H9 (cell line): ENCODE measurements at places on chromosomes 12 and 14. TPM values are rescaled to one million over a fixed set of nuclear protein-coding genes. Genes with fewer than 3 reads are reported as not detected.

GRCh38 chr12:49358483-49359141 lies 8.7 kb upstream of the SPATS2 start:
- no peak overlapping the region for H3K27ac ChIP-seq
- peak; percentile 83 for DNase-seq
- no peaks in the 10 kb centered on the region for H3K27me3 ChIP-seq
- H3K36me3 ChIP-seq, result no peaks in the 10 kb centered on the region

GRCh38 chr12:26614011-26614616 lies 218.9 kb downstream of the ITPR2 start:
- peaks cover 5% of the 10 kb centered on the region for H3K36me3 ChIP-seq
- peak; percentile 55 for DNase-seq
- no peaks in the 10 kb centered on the region for H3K4me1 ChIP-seq
- no peaks in the 10 kb centered on the region for H3K27me3 ChIP-seq
- no peak overlapping the region for H3K4me3 ChIP-seq

- no peak for DNase-seq
- H3K27me3 ChIP-seq, result no peaks in the 10 kb centered on the region
- H3K4me3 ChIP-seq, result peak overlapping the region; percentile 76
- peaks cover 2% of the 10 kb centered on the region for H3K4me1 ChIP-seq
These were observed 303 bp downstream of the PUS7L start for GRCh38 chr12:43758247-43758727.

- DNase-seq, result no peak
- no peak overlapping the region for H3K27ac ChIP-seq
- no peaks in the 10 kb centered on the region for H3K4me1 ChIP-seq
- no peak overlapping the region for H3K4me3 ChIP-seq
- no peaks in the 10 kb centered on the region for H3K27me3 ChIP-seq
- peaks cover 62% of the 10 kb centered on the region for H3K36me3 ChIP-seq
These were observed 52.2 kb downstream of the PAPOLA start for GRCh38 chr14:96554315-96554910.

GRCh38 chr12:131796754-131797587 lies 31.2 kb upstream of the MMP17 start:
- H3K27ac ChIP-seq, result no peak overlapping the region
- no peaks in the 10 kb centered on the region for H3K27me3 ChIP-seq
- H3K36me3 ChIP-seq, result peaks cover 53% of the 10 kb centered on the region
- no peaks in the 10 kb centered on the region for H3K4me1 ChIP-seq

DNA sequence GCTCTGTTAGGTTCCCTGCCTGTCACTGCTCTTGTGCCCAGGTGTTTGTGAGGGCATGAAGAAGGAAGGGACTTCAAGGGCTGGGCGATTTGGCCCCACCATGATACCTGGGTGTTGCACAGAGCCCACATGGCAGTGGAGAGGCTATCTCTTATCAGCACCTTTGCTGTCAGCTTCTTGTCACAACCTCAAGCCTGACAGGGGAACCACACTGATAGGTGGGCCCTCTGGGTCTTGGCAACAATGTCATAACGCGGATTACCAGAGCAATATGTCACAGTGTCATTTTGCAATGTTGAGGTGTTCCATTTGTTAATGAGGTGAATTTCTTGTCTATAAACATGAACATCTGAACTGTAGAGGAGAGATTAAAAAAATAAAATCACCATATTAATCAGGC lies 22.9 kb upstream of the CACNA1C start:
- DNase-seq, result no peak
- H3K27ac ChIP-seq, result no peak overlapping the region
- H3K36me3 ChIP-seq, result no peaks in the 10 kb centered on the region

DNA sequence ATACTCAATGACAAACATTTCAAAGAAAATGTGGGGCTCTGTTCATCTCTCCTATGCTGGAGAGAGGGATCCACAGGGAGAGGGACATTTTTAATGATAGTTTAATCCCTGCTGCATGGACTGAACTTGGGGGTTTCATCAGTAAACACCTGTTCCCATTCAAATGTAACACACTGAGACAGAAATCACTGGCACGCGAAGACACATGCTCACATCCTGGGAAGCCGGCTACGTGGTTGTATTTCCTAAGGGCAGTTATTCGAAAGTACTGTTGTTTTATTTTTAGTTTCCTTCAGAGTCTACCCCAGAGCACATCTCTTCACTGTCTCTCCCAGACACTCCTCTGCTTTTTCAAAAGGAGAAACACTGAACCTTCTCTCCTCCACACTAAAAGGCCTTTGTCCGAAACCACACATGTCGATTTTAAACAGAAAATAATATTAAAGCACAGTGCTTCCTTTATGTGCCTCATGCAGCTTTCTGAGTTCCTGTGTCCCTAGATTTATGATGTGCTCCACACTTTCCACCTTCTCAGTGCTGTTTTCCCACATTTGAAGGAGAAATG lies 52.8 kb downstream of the PTHLH start:
- no peak overlapping the region for H3K4me3 ChIP-seq
- H3K27me3 ChIP-seq, result no peaks in the 10 kb centered on the region
- no peaks in the 10 kb centered on the region for H3K36me3 ChIP-seq
- H3K27ac ChIP-seq, result no peak overlapping the region
- no peak for DNase-seq
- H3K4me1 ChIP-seq, result no peaks in the 10 kb centered on the region; the same call in 1 of the 2 replicates

DNA sequence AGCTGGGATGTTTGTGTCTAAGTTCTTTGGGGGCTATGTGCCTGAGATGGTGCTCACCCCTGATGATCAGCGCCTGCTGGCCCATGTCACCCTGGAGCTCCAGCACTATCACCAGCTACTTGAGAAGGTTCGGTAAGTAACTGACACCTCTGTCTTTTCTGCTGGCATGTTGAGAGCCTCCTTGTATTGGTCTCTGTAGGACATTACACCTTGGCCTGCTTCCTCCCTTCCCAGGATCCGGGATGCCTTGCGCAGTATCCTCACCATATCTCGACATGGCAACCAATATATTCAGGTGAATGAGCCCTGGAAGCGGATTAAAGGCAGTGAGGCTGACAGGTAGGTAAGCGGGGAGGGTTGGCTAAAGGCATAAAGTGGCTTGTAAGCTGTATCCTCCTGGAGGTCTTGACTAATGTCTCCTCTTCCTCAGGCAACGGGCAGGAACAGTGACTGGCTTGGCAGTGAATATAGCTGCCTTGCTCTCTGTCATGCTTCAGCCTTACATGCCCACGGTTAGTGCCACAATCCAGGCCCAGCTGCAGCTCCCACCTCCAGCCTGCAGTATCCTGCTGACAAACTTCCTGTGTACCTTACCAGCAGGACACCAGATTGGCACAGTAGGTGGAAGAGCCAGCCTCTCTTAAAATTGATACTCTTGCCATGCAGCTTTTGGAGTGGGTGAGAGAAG lies 5.5 kb downstream of the DDIT3 start:
- H3K27ac ChIP-seq, result no peak overlapping the region
- no peaks in the 10 kb centered on the region; the same call in 1 of the 2 replicates for H3K4me1 ChIP-seq
- no peak for DNase-seq
- H3K4me3 ChIP-seq, result no peak overlapping the region
- peaks cover 91% of the 10 kb centered on the region for H3K36me3 ChIP-seq
- no peaks in the 10 kb centered on the region for H3K27me3 ChIP-seq

DNA sequence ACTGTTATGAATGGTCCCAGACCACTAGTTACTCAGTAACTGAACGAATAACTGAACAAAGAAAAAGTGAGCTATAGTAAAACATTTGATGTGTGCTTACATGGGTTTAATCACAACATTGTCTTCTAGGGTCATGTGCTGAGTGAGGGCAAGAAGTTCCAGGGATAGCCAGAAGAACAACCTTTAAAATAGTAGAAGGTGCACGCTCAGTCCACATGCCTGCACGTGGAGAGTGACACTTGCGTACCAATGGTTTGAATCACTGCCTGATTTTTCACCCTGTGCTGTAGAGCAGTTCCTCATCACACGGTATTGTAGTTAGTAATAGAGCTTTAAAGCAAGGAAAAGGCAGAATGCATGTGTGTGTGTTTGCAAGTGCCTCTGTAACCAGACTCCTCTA lies 224.2 kb downstream of the EGLN3 start:
- no peaks in the 10 kb centered on the region for H3K4me1 ChIP-seq
- H3K27me3 ChIP-seq, result no peaks in the 10 kb centered on the region; the same call in 1 of the 2 replicates
- H3K27ac ChIP-seq, result no peak overlapping the region
- H3K4me3 ChIP-seq, result no peak overlapping the region
- no peak for DNase-seq
- no peaks in the 10 kb centered on the region for H3K36me3 ChIP-seq

- H3K4me1 ChIP-seq, result no peaks in the 10 kb centered on the region
- H3K27me3 ChIP-seq, result no peaks in the 10 kb centered on the region; the same call in 1 of the 2 replicates
- H3K27ac ChIP-seq, result no peak overlapping the region
These were observed 134.7 kb downstream of the FGD4 start for GRCh38 chr12:32533971-32534590.

DNA sequence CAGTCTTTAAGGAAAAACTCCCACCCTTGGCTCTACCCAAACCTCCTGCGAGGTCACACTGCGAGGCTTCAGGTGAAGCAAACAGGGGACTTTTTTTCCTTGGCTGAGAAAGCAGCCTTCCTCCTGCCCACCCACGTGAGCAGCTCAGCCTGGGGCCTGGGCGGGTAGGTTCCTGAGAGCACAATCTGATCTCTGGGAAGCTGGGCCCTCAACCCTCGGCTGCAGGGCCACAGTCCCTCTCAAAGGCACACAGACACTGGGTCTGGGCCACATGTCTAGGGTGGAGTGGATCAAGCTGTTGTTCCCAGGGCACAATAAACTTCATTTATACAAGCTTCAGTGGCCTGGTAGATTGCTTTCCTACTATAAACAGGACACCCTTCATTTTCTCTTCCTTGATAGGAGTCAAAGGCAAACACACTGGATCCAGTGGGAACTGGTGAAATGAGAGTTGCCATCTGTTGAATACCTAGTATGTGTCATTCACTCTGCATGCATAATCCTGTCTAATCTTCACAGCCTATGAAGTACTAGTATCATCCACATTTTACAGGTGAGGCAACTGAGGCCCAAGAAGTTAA lies 41.3 kb upstream of the PNMA1 start:
- peaks cover 3% of the 10 kb centered on the region; the same call in 1 of the 2 replicates for H3K4me1 ChIP-seq
- DNase-seq, result no peak
- no peaks in the 10 kb centered on the region; the same call in 1 of the 2 replicates for H3K27me3 ChIP-seq
- no peaks in the 10 kb centered on the region for H3K36me3 ChIP-seq
- no peak overlapping the region for H3K27ac ChIP-seq

- H3K27ac ChIP-seq, result no peak overlapping the region
- H3K27me3 ChIP-seq, result no peaks in the 10 kb centered on the region
- H3K4me3 ChIP-seq, result no peak overlapping the region
- DNase-seq, result no peak
- H3K36me3 ChIP-seq, result peaks cover 28% of the 10 kb centered on the region
These were observed 8.6 kb upstream of the M6PR start for GRCh38 chr12:8958066-8958465.

- H3K4me3 ChIP-seq, result no peak overlapping the region
- H3K27me3 ChIP-seq, result no peaks in the 10 kb centered on the region; the same call in 1 of the 2 replicates
- no peaks in the 10 kb centered on the region; the same call in 2 of the 3 replicates for H3K36me3 ChIP-seq
- no peak overlapping the region for H3K27ac ChIP-seq
These were observed 284.7 kb upstream of the PWP1 start for GRCh38 chr12:107400686-107401447.

DNA sequence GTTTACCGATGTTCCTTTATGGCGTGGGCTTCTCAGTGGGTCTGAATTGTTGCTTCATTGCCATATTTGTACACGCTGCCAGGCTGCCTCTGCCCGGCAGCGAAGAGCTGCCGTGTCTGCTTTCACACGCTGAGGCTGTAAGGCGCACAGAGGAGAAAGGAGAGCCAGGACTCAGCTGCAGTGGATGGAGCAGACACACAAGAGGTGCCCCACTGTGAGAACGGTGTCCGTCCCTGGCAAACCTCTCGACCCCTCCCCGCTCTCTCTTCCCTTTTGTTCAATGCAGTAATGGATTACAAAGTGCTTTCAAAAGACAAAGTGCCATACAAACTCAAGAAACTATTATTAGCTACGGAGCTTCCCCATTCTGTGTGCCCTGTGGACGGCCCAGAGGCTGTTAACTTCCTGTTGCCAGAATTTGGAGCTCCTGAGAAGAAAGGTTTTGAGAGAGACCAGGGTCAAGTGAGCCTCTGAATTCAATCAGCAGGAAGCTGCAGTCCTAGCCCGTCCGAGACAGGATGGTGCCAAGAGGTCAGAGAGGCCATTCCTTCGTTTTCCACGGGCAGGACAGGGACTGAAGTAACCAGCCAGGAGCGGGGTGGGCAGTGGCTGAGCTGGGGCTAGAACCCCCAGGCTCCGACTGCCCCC lies 15.8 kb downstream of the CCND2 start:
- DNase-seq, result no peak
- no peaks in the 10 kb centered on the region for H3K27me3 ChIP-seq
- H3K4me3 ChIP-seq, result no peak overlapping the region
- H3K4me1 ChIP-seq, result no peaks in the 10 kb centered on the region
- no peak overlapping the region for H3K27ac ChIP-seq

DNA sequence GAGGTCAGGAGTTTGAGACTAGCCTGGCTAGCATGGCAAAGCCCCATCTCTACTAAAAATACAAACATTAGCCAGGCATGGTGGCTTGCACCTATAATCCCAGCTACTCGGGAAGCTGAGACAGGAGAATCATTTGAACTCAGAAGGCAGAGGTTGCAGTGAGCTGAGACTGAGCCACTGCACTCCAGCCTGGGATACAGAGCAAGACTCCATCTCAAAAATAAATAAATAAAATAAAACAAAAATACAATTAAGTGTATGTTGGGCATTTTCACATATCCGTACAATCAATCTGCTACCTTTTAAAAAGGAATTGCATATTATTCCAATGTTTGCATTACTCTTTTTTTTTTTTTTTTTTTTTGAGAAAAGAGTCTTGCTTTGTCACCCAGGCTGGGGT lies 47.7 kb upstream of the HECTD1 start:
- H3K27ac ChIP-seq, result no peak overlapping the region
- no peaks in the 10 kb centered on the region; the same call in 1 of the 2 replicates for H3K27me3 ChIP-seq
- no peak for DNase-seq
- H3K36me3 ChIP-seq, result peaks cover 4% of the 10 kb centered on the region; the same call in 1 of the 3 replicates
- H3K4me1 ChIP-seq, result no peaks in the 10 kb centered on the region

- no peaks in the 10 kb centered on the region; the same call in 1 of the 2 replicates for H3K4me1 ChIP-seq
- no peaks in the 10 kb centered on the region for H3K27me3 ChIP-seq
- H3K36me3 ChIP-seq, result no peaks in the 10 kb centered on the region
- H3K27ac ChIP-seq, result no peak overlapping the region
- DNase-seq, result no peak
- H3K4me3 ChIP-seq, result no peak overlapping the region
These were observed 216.4 kb downstream of the SLC41A2 start for GRCh38 chr12:104741497-104742367.

DNA sequence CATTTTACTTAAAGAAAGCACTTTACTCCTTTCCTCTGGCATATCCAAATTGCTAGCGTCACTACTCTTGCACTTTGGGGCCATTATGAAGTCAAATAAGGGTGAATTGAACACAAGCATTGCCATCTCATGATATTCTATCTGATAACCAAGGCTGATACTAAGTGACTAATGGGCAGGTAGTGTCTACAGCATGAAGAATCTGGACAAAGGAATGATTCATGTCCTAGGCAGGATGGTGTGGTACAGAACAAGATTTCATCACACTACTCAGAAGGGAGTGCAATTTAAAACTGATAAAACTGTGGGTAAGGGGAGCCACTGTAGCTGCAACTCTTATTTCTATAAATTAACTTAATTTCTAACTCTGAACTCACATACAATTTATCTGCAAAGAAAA lies 7.7 kb upstream of the SLC6A15 start:
- H3K27ac ChIP-seq, result no peak overlapping the region
- no peaks in the 10 kb centered on the region for H3K27me3 ChIP-seq
- no peaks in the 10 kb centered on the region for H3K36me3 ChIP-seq
- H3K4me1 ChIP-seq, result no peaks in the 10 kb centered on the region

The OR11H12 gene
- total RNA-seq, result not detected in 2 replicates

The RERGL gene
- not detected in 2 replicates for total RNA-seq

The LGR5 gene
- 0.09 and 0.13 TPM in 2 replicates for total RNA-seq

The C3AR1 gene
- not detected in 2 replicates for total RNA-seq

The PXN gene
- 88.9 and 92.8 TPM in 2 replicates for total RNA-seq

The SLC25A21 gene
- total RNA-seq, result 5.8 and 7.1 TPM in 2 replicates

The CNTN1 gene
- 5.4 and 6.5 TPM in 2 replicates for total RNA-seq

The CHGA gene
- 6.7 and 7.8 TPM in 2 replicates for total RNA-seq

The BDKRB1 gene
- not detected in 2 replicates for total RNA-seq

The SYT1 gene
- total RNA-seq, result 15.8 and 16.0 TPM in 2 replicates

The MDM1 gene
- 8.8 and 10.6 TPM in 2 replicates for total RNA-seq

The HOXC13 gene
- total RNA-seq, result 0.11 TPM in 1 of 2 replicates, not detected in the other

The PPFIA2 gene
- total RNA-seq, result 0.39 and 1.3 TPM in 2 replicates
